IMR-90 (cell line): ENCODE measurements at places on chromosomes 3 and 15. TPM values are rescaled to one million over a fixed set of nuclear protein-coding genes. Genes with fewer than 3 reads are reported as not detected.

GRCh38 chr15:60116456-60117089, 112.5 kb downstream of the FOXB1 start:
- H3K27me3 ChIP-seq = peaks cover 25% of the 10 kb centered on the region
- H3K27ac ChIP-seq = no peak overlapping the region
- H3K4me1 ChIP-seq = no peaks in the 10 kb centered on the region
- DNase-seq = no peak
- no peaks in the 10 kb centered on the region for H3K36me3 ChIP-seq

DNA sequence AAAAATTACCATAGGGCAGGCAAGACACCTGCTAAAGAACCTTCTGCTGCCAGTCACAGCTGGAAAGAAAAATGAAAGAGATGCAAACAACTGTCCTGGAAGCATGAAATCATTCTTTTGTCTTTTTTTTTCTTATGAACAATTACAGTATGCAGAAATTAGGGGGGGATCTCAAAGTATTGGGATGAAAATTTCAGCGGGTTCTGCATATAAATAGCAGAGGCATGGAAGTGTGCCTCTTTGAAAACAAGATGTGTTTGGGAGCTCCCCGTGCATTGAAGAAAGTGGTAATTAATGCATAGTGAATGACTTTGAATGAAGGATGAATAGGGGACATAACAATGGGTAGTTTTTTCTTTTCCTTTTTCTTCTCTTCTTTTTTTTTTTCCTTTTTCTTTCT, 431.2 kb downstream of the SOX2 start:
- DNase-seq = no peak
- no peaks in the 10 kb centered on the region for H3K36me3 ChIP-seq
- H3K4me3 ChIP-seq = no peak overlapping the region

The PLA2G4F gene
- not detected in 2 replicates for total RNA-seq

The GPR27 gene
- not detected in 2 replicates for total RNA-seq

GRCh38 chr15:80730926-80731325, 35.8 kb downstream of the ABHD17C start:
- no peak overlapping the region for H3K4me3 ChIP-seq
- DNase-seq = no peak
- H3K27ac ChIP-seq = no peak overlapping the region
- H3K27me3 ChIP-seq = no peaks in the 10 kb centered on the region
